ENCODE measurements at places on chromosomes 12 and 14.

DNA sequence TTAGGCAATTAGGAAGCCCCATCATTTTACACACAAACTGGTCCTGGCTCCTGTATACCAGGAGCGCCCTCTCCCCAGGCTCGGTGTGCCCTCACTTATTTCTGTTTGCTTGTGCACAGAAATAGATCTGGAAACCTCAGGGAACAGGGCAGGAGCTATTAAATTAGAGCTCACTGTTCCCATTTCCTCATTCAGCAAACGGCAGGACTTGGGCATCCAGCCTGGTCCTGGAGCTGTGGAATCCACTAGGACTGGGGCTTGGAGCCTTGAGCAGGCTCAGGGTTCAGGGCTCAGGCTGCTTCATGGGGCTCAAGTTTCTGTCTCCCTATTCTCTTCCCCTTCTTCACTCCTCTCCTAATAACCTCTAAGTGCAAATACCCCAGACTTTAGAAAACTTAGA lies 91.3 kb downstream of the VCPKMT start:
- DNase-seq, result no peak

- DNase-seq, result no peak
These were observed 63.4 kb downstream of the LGMN start for GRCh38 chr14:92684801-92685560.

GRCh38 chr12:76183459-76184186 lies 99.1 kb upstream of the NAP1L1 start:
- DNase-seq, result peak; percentile 71

GRCh38 chr14:52244997-52245396 lies 22.5 kb upstream of the PTGDR start:
- no peak for DNase-seq

DNA sequence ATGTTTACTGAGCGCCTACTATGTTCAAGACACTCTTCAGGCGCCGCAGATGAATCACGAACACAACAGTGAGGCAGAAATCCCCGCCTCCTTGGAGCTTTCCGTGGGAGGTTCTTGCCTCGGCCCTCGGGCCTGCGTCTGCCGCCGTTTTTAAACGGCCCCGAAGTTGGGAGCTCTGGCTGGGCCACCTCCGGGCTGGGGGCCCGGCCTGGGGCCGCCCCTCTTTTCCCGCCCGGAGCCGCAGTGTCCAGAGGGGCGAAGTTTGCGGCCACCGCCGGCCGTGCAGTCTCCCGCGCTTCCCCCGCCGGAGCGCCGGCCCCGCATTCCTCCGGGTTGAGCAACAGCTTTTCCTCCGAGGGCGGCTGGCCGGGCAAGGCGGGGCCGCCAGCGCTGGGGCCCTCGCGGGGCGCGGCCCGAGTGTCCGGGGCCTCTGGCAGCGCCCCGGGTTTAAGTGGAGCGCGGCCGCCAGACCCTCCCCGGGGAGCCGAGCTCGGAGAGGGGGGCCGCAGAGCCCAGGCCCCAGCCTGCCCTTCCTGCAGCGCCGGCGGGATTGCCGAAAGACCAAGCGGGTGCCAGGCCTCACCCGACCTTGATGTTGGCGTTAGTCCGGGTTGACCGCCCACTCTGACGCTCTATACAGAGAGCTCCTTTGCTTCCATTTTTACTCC lies 18.7 kb upstream of the CTDSP2 start:
- peak; percentile 72 for DNase-seq

- DNase-seq, result no peak
These were observed 7.5 kb upstream of the CTDSP2 start for GRCh38 chr12:57853864-57854556.

- no peak for DNase-seq
These were observed 3.5 kb downstream of the RFX4 start for GRCh38 chr12:106586278-106586802.

- DNase-seq, result no peak
These were observed 170.0 kb upstream of the RMST start for GRCh38 chr12:97292588-97292987.

- DNase-seq, result no peak
These were observed 32.0 kb downstream of the FAM177A1 start for GRCh38 chr14:35078082-35078481.

GRCh38 chr12:62758216-62758615 lies 176.7 kb downstream of the PPM1H start:
- DNase-seq, result peak; percentile 7

GRCh38 chr12:52132754-52133161 lies 53.3 kb downstream of the SMIM41 start:
- no peak for DNase-seq

- no peak for DNase-seq
These were observed 11.8 kb upstream of the SYNE2 start for GRCh38 chr14:63840981-63841380.

GRCh38 chr12:108633534-108634248 lies at the start of gene SELPLG:
SELPLG (minus strand) TSS chr12:108633894; CDS start chr12:108624307, 9,587 bp downstream.
- peak; percentile 85 for DNase-seq

DNA sequence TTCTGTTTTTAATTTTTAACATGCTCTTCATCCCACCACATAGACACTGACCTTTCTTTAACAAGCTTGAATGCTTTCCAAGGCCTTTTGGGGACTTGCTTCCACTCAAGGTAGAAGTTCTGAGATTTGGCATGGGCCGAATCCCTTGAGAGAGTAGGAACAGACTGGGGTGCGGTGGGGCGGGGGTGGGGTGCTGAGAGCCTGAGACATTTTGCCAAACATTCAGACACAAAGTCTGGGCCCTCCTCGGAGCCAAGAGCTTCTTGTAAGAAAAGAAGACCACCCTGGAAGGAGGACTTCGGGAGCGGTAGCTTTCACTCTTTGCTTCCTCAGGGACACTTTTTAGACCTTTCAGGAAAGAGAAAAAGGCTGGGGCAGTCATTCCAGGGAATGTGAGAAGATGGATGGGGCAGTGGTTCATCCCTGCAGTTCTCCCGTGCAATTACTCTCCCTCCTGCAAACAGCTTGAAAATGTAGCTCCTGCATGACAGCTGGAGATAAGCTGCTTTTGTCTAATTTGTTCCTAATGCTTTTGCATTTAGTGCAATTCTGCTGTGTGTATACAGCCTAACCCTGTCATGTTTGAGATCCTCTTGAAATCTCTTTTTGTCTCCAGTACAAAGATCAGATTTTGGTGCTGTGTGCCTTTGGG lies 16.3 kb upstream of the MYO1H start:
- no peak for DNase-seq

GRCh38 chr12:121470751-121471150 lies 70.8 kb downstream of the RNF34 start:
- DNase-seq, result no peak

DNA sequence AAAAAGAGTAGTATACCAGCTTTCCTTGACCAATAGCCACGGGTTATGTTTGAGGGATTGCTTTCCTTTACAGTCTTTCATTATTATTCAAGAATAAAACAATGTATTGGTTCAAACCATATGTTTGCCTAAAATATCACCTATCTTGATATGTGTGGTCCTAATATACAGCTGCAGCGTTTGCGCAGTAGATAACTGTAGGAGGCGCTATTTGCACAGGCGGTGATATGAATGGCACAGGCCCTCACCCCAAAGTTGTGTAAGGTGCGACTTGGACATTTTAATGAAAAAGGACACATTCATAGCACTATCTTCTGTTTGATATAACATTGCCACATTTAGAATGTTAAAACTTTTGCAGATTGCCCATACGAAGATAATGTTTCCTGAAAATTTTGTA lies 298.4 kb downstream of the TRHDE start:
- DNase-seq, result no peak

GRCh38 chr14:78403278-78403815 lies 233.2 kb downstream of the NRXN3 start:
- DNase-seq, result no peak

DNA sequence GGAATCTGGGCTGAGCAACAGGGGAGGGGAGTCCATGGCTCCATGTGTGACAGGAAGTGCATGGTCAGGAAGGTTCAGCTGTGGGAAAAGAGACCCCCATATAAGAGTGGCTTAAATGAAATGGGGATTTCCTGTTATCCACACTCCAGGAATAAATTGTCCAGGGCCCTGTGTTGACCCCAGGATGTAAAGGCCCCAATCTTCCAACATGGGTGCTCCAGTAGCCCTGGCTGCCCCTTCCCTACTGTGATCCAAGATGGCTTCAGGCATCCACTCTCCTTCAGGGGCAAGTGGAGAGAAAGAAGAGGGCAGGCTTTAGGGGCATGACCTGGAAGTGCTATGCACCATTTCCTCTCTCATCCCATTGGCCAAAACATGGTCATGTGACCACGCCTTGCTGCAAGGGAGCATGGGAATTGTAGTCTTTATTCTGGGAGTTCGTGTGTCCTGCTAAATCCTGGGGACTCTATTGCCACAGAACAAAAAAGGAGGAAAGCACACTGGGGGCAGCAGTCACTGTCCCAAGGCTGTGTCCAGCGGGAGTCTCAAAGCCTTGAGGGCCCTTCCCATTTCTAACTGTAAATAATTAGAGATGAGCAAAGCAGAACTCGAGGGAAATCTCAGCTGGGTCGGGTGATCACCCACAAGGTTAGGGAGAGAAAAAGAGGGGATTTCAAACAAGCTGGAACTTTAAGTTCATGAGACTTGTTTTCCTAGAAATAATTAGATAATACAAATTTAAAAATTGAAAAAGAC lies 289.2 kb downstream of the ADGRD1 start:
- no peak for DNase-seq

GRCh38 chr14:105256292-105256960 lies 8.1 kb downstream of the BTBD6 start:
- no peak for DNase-seq

- no peak for DNase-seq
These were observed 159.4 kb downstream of the SPTSSA start for GRCh38 chr14:34302654-34303053.

DNA sequence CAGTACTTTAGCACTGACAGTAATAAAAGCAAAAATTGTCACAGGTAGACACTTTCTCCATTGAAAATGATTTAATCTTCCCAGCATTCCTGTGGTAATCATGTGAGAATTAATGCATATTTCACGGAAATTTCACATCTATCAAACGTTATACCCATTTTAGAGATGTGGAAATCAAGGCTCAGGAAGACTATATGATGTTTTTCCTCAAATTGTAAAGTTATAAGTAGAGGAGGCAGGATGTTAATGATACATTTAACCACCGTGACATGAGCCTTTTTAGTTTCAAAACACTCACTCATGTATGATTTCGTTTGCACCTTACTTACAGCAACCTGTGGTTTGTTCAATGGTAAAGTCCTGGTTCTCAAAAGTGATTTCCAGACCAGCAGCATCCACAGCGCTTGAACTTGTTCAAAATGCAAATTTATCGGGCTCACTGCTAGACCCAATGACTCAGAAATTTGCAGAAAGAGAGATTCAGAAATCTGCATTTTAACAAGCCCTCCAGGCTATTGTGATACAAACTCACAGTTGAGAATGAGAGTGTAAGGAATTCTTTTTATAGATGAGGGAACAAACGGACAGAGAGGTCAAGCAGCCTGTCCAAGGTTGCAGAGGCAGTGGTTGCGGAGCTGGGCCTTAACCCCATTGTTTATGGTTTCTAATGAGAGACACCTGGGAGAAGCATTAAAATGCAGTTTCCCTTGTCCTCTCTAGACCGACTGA lies 654.8 kb upstream of the TBX3 start:
- DNase-seq, result no peak

GRCh38 chr12:24360057-24360456 lies 410.6 kb upstream of the SOX5 start:
- no peak for DNase-seq

DNA sequence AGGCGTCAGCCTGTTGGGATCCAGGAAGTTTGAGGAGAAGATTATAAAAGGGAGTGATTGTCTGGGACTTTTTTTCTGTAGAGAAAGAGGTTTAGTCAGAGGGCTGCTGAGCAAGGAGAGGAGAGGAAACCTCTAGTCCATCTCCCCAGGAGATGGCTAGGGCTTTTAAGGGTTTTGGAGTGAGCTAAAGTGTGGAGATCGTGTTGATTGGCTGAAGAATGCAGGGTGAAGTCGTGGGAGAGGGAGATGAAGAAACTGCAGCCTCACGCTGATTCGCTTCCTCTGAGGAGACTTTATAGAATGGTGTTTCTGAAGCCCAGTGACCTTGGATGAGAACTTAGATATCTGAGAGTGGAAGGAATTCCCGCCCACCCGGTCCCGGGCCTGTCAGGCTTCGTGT lies 193.7 kb upstream of the PWP1 start:
- DNase-seq, result no peak

- DNase-seq, result no peak
These were observed 72.0 kb downstream of the NIN start for GRCh38 chr14:50758945-50759344.

GRCh38 chr14:65432361-65432948 lies 19.9 kb downstream of the FUT8 start:
- DNase-seq, result no peak

DNA sequence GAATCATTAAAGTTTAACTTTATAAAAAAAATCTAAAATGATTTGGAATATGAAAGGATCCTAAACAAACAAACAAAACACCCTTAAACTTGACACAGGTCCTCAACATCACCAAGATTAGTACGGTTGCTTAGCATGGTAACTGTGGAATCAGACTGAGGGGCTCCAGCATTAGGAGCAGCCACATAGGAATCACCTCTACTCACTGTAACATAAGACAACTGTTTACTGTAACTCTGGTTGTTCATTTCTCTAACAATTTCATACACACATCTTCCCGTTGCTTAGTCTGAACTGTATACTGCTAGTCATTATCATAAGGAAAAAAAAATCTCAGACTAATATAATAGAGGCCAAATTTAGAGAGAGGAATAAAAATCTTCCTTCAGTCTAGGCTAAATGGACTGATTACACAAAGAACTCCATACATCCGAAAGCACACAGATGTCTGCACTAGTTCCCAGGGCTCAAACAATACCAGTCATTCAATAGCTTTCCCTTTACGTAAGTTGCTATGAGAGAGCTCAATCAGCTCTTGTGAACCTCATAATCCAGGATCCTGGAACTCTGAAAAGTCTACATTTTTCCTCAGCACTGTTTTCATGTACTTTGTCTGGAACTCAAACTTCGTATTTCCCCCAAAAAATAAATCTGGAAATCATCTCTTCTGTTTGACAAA lies 26.0 kb downstream of the LRP6 start:
- DNase-seq, result no peak

DNA sequence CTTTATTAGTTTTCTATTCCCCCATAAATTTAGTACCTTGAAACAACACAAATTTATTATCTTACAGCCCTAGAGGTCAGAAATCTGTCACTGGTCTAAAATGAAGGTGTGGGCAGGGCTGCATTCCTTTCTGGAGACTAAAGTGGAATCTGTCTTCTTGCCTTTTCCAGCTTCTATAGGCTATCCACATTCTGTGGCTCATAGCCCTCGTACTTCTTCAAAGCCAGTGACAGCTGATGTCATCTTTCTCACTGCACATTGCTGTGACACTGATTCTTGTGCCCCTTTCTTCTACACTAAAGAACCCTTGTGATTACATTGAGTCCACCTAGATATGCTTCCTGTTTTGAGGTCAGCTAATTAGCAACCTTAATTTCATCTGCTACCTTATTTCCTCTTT lies 23.2 kb upstream of the DCN start:
- no peak for DNase-seq

DNA sequence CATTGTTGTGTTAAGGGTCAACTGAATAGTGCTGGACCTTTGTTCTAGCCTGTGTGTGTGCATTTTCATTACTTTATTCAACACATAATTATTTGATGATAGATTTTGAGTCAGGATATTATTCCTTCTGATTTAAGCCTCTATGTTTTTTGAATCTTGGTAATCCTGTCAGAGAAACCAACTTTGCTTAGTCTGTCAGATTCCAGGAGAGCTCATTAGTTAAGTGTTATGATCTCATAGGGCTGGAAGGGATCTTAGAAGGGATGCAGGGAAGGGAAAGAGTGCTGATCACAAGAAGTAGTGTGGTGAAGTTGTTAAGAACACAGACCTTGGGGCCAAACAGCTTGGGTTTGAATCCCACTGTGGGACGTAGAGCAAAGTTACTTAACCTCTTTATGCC lies 52.9 kb downstream of the SCN8A start:
- no peak for DNase-seq

Data from T-helper 2 cell treated with Interferon-gamma antibody and Interleukin-4, amounts not matched to agents 5 μg/mL and 100 μg/mL, for 36 hours (primary cell).